Renal cortex interstitium (tissue), 15 donors: ENCODE measurements at places on chromosomes 12 and 14.

DNA sequence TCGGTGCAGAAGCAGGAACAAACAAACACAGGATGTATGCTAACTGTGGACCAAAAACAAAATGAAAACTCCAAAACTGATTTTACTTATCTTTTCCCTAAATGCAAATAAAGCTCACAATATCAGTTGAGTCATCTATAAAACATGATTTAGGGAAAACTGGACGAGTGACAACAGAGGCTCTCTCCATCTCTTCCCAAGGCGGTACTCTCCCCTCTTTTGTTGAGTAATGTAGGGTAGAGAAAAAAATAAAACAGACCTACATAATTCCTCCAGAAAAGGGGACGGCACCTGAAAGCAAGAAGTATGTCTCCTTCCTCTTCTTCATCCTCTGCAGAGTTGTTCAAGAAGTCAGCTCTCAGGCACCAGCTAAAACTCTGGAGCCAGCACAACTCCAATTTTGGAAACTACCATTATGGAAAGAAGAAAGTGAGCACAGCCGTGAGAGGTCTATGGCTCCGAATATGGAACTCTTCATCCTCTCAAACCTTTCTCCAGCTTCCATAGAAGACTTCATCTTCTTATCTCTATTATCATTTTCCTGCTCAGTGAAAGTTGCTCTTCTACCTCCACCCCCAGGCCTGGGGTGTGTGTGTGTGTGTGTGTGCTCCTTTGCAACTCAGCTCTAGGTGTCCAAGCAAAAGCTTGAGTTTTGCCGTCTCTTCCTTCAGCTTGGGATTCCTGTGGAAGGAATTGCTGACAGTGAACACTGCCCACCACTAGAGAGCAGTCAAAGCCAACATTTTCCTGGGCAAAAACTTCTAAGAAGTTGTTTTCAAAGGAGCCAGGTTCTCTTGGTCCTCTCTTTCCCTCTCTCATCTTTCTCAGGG, 155.4 kb downstream of the DIO2 start:
- peak; percentile 29 for DNase-seq

GRCh38 chr12:104809706-104810385, 148.2 kb downstream of the SLC41A2 start:
- DNase-seq = no peak

GRCh38 chr12:43968736-43969135, 132.9 kb downstream of the TMEM117 start:
- DNase-seq = no peak

DNA sequence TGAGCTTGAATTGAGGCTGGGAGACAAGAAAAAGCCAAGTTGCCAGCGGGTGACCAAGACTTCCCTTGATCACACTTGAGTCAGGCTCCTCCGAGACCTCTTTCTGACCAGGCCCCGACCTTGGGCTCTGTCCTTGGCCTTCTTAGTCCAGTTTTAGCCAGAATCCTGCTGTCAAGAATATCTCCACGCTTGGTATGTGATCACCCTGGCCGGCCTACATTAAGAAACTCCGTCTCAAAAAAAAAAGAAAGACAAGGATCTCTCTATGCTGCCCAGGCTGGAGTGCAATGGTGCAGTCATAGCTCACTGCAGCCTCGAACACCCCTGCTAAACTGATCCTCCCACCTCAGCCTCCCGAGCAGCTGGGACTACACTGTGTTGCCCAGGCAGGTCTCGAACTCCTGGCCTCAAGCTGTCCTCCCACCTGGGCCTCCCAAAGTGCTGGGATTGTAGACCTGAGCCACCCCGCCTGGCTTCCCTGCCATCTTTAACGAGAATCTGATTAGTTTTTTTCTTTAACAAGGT, 1.0 kb upstream of the ITPK1 start:
- no peak for DNase-seq

DNA sequence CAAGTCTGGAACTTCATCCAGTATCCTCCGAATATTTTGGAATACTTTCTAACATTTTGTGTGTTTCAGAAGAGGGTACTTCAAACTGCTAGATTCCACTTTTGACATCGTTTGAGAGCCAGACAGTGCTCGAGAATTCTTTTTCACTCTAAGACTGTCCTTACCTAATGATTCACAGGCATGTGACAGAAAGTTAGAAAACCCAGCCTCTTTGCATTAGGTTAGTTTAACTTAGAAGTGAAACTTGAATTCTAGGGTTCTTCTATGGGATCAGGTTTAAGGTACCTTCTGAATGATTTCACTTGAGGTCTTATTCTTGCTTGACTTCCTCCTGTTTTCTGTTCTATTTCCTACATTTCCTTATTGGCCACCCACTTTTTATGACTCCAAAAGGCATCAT, 431.8 kb downstream of the SLC6A15 start:
- no peak for DNase-seq

- no peak for DNase-seq
Measured at GRCh38 chr12:11834931-11835330, 185.5 kb downstream of the ETV6 start.

- DNase-seq = no peak
Measured at GRCh38 chr12:3049611-3050249, 27.4 kb upstream of the TSPAN9 start.

- DNase-seq = no peak
Measured at GRCh38 chr12:117365049-117365616, 3.7 kb upstream of the NOS1 start.

DNA sequence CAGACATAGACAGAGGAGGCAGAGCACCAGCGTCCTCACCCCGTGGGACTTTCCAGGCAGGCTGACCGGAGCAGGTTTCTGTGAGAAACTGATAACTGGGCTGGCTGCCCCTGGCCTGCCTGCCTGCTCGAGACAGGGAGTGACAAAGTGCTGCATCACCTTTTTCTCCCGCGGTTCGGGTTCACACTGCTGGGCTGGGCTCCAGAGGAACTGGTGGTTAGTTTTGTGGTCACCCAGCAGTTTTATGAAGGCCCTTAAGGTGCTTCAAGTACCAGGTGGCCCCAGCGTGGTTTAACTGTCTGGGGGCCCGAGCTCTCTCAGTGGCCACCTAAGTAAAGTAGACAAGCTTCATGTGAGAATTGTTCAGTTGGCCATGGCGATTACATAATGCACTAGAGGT, 1073.6 kb downstream of the BCL11B start:
- DNase-seq = no peak

DNA sequence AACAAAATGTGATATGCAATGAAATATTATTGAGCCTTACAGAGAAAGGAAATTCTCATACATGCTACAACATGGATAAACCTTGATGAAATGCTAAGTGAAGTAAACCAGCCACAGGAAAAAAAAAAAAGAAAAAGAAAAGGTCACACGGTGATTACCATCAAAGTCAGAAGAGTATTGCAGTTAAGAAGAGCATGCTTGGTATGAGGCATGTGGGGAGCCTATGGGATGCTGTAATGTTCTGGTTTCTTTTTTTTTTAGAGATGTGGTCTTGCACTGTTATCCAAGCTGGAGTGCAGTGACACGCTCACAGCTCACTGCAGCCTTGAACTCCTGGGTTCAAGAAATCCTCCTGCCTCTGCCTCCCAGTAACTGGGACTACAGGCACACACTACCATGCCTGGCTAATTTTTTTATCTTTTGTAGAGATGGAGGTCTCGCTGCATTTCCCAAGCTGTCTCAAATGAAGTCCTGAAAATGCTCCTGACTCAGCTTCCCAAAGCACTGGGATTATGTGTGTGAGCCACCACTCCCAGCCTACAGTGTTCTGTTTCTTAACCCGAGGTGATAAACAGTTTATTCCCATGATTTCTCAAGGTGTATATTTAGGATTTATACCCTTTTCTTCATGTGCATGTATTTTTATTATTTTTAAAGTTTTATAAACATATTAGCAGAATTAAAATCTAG, 96.2 kb downstream of the SEC23A start:
- no peak for DNase-seq

GRCh38 chr14:27008187-27008586, 410.4 kb upstream of the NOVA1 start:
- no peak for DNase-seq

GRCh38 chr12:110501399-110501751, 536 bp downstream of the VPS29 start:
- peak; percentile 14 for DNase-seq

GRCh38 chr14:23175823-23176222, 7.6 kb downstream of the SLC7A8 start:
- DNase-seq = no peak

DNA sequence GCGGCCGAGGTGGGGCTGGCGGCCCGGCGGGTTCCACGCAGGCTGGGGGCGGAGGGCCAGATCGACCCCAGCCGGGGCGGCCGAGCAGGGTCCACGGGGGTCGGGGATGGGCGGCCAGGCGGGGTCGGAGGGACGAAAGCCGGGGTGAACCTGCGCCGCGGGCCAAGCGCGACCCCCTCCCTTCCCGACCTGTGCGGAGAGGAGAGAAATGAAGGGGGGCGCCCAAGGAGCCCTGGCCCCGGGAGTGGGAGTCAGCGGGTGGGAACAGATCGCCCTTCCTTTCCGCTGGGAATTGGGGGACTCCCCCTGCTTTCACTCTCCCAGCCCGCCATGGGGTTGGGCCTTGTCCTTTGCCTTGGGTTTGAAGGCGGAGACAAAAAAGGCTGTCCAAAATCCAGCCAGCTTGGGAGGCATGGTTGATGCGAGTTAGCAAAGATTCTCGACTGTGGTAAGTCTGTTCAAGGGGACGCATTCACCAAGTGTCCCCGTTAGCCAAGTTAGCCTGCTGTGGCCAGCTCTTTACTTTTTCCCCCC, 559 bp upstream of the CKAP4 start:
- peak; percentile 44 for DNase-seq

DNA sequence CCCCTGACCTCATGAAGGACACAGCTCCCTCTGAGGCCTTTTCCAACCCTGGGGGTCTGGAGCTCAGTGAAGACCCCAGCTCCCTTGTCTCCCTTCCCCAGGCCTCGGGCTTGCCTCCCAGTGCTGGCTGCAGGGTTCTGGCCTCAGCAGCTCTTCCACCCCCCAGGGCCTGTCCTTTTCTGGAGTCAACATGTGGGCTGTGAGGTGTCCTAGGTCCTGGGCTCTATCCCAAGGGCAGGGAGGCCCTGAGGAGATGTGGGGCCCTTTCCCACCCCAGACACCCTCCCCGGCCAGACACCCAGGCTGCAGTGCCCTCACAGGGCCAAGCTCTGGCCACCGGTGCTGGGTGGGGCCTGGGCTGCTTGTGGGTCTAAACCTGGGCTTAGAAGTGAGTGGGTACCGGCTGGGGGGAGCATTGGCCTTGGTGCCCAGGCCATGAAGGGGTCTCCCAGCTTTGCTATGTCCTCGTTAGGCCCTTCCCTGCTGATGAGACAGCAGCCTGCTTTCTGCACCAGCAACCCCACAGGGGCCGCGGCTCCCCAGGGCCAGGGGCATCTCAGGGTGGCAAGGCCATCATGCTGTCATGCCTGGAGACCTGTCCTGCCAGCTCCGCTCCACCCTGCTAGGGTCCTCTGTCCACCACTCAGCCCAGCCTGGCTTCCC, 2.7 kb upstream of the CRIP2 start:
- no peak for DNase-seq

GRCh38 chr12:54558759-54559158, 9.4 kb downstream of the PDE1B start:
- no peak for DNase-seq
